ENCODE measurements at places on chromosomes 13 and 19.
A peak's percentile ranks its signal among the peaks of the same experiment; 100 is the strongest.

DNA sequence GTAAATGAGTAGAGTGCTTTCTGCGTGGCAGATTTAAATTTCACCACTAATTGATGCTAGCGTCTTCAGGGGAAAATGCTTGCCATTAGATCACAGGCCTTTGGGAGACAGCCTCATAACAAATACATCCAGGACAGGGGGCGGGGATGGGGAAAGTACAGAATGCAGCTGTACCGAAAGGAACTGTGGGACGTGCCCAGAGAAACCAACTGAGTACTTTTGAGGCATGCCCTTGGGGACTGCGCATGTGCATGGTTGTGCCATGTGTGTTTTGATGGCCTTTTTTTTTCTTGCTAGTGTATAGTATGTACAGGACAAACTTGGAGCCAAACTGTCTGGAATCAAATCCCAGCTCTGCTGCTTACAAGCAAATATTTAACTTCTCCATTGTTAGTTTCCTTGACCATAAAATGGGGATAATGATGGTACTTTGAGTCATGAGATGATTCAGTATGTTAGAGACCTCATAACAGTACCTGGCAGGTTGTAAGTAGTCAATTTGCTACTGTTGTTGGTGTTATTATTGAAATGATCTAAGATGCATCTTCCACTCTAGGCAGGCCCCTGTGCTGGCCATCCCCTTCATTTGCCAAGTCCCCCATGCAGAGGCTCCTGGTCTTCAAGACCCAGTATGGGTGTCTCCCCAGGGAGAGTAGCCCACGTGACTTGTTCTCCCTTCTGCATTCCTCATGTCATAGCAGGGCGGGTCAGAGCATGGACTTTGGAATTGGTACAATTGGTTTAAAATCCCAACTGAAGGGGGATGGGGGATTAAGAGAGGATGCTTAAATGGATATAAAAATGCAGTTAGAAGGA lies 68.3 kb upstream of the NPAS1 start:
- H3K27me3 ChIP-seq, result no peaks in the 10 kb centered on the region
- no peak overlapping the region for H3K4me3 ChIP-seq
- no peak overlapping the region for H3K27ac ChIP-seq
- no peak for DNase-seq
- H3K36me3 ChIP-seq, result no peaks in the 10 kb centered on the region

GRCh38 chr13:59477011-59477410 lies 686.7 kb downstream of the DIAPH3 start:
- H3K36me3 ChIP-seq, result no peaks in the 10 kb centered on the region
- H3K27ac ChIP-seq, result no peak overlapping the region
- H3K4me1 ChIP-seq, result no peaks in the 10 kb centered on the region
- H3K27me3 ChIP-seq, result no peaks in the 10 kb centered on the region
- DNase-seq, result no peak

DNA sequence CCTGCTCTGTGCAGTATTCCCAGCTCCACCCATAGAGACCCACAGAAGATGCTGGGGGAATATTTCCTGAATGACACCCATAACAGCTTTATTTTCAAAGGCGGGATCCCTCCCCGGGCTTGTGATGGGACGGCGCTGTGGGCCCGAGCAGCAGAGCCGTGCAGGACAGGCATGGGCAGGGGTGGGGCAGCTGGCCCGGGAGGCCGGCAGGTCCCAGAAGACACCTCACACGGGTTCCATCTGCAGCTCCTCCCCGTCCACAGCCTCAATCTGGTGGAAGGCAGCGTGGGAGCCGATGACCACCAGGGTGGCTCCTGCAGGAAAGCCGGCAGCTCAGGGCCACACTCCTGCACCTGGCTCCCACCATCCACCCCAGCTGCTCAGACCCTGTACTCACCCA lies 2.5 kb downstream of the RABAC1 start:
- no peaks in the 10 kb centered on the region for H3K27me3 ChIP-seq
- DNase-seq, result no peak
- H3K4me1 ChIP-seq, result peaks cover 11% of the 10 kb centered on the region
- peaks cover 11% of the 10 kb centered on the region for H3K36me3 ChIP-seq

DNA sequence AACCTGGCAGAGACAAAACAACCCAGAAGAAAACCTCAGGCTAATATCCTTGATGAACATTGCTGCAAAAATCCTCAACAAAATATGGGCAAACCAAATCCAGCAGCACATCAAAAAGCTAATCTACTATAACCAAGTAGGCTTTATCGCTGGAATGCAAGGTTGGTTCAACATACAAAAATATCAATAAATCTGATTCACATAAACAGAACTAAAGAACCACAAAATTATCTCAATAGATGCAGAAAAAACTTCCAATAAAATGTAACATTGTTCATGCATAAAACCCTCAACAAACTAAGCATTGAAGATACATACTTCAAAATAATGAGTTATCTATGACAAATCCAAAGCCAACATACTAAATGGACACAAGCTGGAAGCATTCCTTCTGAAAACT lies 8.8 kb downstream of the ZNF724 start:
- no peak overlapping the region for H3K4me3 ChIP-seq
- no peak for DNase-seq
- no peaks in the 10 kb centered on the region for H3K27me3 ChIP-seq
- H3K36me3 ChIP-seq, result peaks cover 4% of the 10 kb centered on the region
- no peaks in the 10 kb centered on the region for H3K4me1 ChIP-seq

DNA sequence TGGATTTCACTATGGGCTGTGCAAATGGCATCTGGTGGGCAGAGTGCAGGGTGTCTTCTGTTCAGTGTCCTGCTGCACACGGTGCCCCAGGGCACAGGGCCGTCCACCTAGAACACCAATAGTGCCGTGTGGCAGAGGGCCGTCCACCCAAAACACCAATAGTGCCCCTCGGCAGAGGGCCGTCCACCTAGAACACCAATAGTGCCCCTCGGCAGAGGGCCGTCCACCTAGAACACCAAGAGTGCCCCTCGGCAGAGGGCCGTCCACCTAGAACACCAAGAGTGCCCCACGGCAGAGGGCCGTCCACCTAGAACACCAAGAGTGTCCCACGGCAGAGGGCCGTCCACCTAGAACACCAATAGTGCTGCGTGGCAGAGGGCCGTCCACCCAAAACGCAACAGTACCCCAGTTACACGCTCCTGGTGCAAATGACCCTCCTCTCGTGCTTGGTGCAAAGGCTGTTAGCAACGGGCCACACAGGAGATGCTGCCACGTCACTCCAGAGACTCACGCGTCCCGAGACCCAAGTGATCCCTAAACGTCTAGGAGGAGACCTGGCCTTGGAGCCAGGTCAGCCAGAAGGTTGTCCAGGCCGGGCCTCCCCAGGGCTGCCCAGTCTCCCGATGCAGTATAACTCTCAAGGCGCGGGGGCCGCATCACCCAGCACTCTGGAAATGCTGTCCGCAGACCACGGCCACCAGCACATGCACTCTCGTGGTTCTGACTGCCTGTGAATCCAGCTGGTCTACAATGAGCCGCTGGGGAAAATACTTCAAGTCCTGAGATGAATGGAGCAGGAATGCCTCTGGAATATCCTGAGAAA lies 51.5 kb downstream of the RASA3 start:
- H3K4me3 ChIP-seq, result no peak overlapping the region
- H3K27ac ChIP-seq, result no peak overlapping the region
- H3K4me1 ChIP-seq, result peaks cover 11% of the 10 kb centered on the region
- DNase-seq, result peak; percentile 10
- no peaks in the 10 kb centered on the region for H3K36me3 ChIP-seq
